Mesendoderm (in vitro differentiated cells): ENCODE measurements at places on chromosomes 11 and 22.

DNA sequence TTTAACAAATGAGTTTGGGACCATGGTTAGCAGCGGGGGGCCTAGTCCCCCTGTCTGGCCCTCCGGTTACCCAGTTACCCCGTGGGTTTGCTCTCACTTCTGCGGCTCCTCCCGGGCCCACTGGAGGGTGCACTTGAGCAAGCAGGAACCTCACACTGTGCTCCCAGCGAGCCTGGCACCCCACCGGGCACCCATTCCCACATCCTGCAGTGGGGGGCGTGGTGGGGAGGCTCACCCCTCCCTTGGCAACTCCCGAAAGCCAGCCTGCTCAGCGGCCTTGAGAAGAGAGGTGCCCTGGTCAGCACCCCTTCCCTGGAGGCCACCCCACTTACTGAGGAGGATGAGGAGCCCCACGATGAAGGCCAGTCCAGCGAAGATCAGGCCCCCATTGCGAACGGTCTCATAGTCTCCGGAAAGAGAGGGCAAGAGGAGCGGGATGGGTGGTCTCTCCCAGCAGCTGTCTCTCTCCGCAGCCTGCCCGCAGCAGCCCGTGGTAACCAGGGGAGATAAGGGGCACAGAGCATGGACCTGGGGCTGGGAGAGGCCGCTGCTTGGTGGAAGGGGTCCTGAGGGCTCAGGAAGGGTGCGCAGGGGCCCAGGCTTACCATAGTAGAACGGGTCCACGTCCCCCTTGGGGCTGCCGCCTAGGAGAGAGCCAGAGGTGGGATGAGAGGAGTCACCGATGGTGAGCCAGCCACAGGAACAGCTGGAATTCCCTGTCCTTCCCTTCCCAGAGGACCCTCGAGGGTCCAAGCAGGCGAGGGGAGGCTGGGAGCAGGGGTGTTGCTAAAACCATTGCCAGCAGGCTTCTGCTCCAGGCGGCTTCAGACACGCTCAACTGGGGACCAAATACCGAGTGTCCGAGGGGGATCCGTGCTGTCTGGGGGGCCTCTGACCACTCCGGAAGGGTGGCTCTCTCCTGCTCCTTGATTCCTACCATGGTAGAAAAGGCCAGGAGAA lies 2.2 kb downstream of the FXYD2 start:
- peak; percentile 49 for DNase-seq
- no peak overlapping the region for H3K4me3 ChIP-seq
- H3K27me3 ChIP-seq = no peaks in the 10 kb centered on the region
- no peak overlapping the region for H3K27ac ChIP-seq
- peaks cover 16% of the 10 kb centered on the region for H3K4me1 ChIP-seq

- H3K36me3 ChIP-seq = no peaks in the 10 kb centered on the region
- DNase-seq = no peak
- H3K27ac ChIP-seq = no peak overlapping the region
- no peak overlapping the region for H3K4me3 ChIP-seq
These were observed 10.6 kb downstream of the JHY start for GRCh38 chr11:122893131-122893530.

DNA sequence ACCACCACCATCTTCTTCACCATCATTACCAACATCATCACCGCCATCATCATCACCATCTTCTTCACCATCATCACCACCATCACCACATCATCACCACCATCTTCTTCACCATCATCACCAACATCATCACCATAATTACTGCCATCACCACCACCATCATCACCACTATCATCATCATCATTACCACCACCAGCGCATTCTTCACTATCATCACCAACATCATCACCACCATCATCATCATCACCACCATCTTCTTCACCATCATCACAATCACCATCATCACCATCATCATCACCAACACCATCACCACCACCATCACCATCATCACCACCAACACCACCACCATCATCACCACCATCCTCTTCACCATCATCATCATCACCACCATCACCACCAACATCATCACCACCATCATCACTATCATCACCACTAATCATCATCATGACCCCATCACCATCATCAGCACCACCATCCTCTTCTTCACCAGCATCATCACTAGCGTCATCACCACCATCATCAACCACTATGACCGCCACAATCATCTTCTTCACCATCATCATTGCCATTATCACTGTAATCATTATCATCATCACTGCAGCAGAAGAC lies 303.8 kb downstream of the CTTN start:
- no peaks in the 10 kb centered on the region for H3K4me1 ChIP-seq
- no peaks in the 10 kb centered on the region for H3K27me3 ChIP-seq
- no peaks in the 10 kb centered on the region for H3K36me3 ChIP-seq
- no peak for DNase-seq
- no peak overlapping the region for H3K27ac ChIP-seq

DNA sequence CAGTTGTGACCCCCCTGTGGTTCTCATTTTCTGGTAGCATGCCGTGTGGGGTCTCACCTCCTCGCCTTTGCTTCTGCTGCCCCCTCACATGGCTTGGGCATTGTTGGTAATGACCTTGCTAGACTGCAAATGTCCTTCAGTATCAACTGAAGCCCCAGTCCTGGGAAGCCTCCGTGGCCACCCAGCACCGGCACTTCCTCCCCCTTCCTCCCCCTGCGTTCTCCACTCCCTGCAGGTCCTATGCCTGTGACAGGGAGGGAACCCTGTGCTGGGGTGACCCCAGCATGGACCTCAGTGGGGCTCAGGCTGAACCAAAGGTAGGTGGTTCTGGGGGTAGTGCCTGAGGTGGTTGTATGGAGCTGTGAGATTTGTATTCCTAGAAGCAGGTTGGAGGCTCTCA lies 5.9 kb downstream of the ST3GAL4 start:
- DNase-seq = no peak
- no peaks in the 10 kb centered on the region for H3K4me1 ChIP-seq
- H3K36me3 ChIP-seq = no peaks in the 10 kb centered on the region
- no peaks in the 10 kb centered on the region for H3K27me3 ChIP-seq
- H3K4me3 ChIP-seq = no peak overlapping the region

- no peaks in the 10 kb centered on the region for H3K36me3 ChIP-seq
- H3K4me3 ChIP-seq = no peak overlapping the region
- H3K4me1 ChIP-seq = no peaks in the 10 kb centered on the region
- H3K27me3 ChIP-seq = no peaks in the 10 kb centered on the region
These were observed 60.4 kb downstream of the MCHR1 start for GRCh38 chr22:40739721-40740120.

GRCh38 chr11:79122759-79123158 lies 318.1 kb downstream of the TENM4 start:
- peaks cover 6% of the 10 kb centered on the region for H3K4me1 ChIP-seq
- H3K4me3 ChIP-seq = no peak overlapping the region
- H3K27me3 ChIP-seq = no peaks in the 10 kb centered on the region
- H3K27ac ChIP-seq = no peak overlapping the region
- no peak for DNase-seq
- no peaks in the 10 kb centered on the region for H3K36me3 ChIP-seq

DNA sequence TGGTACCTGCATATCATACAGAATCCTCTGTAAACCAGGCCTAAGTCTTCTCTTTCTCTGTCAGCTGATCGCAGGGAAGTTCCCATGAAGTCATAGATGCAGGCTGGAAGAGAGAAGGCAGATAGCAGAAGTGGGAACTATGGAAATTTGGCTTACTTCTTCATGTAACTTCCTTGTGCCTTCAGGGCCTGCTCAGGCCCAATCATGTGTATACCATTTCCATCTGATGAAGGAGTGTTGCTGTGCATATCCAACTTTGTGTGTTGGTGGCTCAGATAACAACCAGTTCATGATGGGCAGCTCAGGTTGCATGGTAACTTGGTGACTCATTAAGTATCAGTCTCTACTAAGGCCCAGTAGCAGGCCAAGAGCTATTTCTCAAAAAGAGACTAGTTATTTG lies 53.1 kb upstream of the CEP295 start:
- DNase-seq = no peak
- no peaks in the 10 kb centered on the region for H3K27me3 ChIP-seq

DNA sequence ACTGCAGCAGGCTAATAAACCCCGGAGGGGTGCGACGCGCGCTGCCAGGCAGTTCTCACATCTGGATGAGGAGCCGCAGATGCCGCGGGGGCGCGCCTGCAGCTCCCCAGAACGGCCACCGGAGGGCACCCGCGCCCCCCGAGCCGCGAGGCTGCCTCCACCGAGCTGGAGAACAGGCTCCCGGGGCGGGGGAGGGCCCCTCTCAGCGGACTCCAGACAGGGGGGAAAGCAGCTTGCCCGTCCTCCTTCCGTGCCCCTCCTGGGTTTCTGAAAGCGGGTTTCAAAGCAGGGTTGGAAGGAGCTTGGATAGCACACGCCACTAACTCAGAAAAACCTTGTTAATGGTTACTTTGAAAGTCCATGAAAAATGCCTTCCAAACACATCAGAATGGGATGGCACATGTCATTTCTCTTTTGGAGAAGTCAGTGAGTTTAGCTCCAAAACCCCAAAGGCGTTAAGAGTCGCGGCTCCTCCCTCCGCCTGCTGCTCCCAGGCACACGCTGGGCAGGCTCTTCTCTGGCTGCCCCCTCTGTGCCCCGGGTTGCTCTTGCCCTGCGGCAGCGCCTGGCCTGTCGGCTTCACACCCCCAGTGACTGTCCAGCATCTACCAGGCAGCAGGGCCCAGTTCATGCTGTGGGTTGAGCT lies 317.8 kb downstream of the NTM start:
- H3K4me3 ChIP-seq = no peak overlapping the region
- no peaks in the 10 kb centered on the region for H3K36me3 ChIP-seq
- peak; percentile 76 for DNase-seq
- H3K27ac ChIP-seq = no peak overlapping the region
